ENCODE measurements at places on chromosomes 1 and 21.

DNA sequence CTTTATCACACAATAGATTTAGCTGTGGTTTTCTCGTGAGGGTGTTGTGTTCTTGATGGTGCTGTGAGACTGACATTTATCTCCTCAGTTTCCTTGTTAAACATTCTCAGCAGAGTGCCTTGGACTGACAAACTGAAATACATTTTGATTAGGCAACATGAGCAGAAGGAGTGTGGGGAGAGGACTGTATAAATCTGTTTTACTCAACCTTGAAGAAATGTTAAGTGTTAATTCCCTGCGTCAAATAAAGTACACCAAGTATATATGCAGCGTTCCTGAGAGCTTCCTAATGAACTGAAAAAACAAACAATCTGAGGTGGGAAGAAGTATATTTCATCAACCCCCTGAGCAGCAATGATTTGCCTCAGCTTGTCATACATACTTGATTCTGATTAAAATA, 540.3 kb upstream of the B3GALT2 start:
- DNase-seq, result no peak

GRCh38 chr1:177897998-177898654, 71.7 kb downstream of the SEC16B start:
- no peak for DNase-seq

GRCh38 chr1:19872190-19872589, 10.0 kb upstream of the OTUD3 start:
- no peak for DNase-seq

DNA sequence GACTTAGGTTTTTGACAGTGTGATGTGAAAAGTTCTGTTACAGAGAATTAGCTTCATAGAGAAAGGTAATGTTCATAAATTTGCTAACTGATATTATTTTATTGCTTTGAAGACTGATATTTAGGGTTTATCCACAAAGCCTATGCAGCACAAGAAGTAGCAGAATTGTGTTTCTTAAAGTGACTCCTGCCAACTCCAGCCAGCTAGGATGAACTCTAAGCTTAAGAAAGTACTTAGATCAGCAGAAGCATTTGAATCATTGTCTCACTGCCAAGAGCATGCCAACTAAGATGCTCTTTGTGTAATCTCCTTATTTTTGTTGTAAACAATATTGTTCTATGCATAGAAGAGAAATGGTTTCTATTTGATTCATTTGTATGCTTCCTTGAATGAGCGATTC, 589.4 kb upstream of the ADGRL4 start:
- no peak for DNase-seq

DNA sequence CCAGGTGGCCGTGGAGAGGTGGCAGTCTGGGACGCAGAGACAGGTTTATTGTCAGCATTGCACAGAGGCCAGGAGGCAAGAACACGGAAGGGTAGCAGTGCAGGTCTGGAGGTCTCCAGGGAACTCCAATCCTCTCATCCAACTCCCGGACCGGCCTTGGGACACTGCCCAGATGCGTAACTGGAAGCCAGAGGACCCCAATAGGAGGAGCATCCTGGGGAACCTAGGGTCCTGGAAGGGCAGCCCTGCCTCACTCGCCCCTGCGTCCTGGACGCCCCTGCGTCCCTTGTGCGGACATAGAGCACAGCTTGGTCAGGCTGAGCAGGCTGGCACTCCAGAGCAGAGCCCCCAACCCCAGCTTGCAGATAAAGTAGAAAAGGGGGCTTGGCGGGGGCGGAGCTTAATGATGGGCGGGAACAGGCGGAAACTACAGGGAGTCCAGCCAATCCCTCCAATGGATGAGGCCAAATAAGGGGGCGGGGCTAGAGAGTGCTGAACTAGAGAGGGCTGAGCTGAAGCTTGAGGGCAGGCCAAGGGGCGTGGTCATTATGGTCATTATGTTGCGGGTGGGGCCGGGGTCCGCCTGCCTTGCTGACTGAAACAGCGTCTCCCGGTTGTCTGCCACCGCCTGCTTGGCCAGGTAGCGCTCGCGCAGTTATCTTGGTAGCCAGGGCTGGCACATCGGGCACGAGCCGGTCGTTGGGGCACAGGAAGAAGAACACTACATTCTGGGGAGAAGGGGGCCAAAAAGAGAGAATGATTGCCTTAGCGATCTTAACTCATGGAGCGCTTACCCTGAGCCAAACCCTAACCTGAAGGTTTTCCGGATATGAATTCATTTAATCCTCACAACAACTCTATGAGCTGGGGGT, 3.7 kb upstream of the ARHGEF19 start:
- peak; percentile 49 for DNase-seq

GRCh38 chr1:41354956-41355355, 6.3 kb upstream of the FOXO6 start:
- DNase-seq, result no peak

- DNase-seq, result peak; percentile 44
Measured at GRCh38 chr1:32400876-32401631, 6.8 kb upstream of the BSDC1 start.

DNA sequence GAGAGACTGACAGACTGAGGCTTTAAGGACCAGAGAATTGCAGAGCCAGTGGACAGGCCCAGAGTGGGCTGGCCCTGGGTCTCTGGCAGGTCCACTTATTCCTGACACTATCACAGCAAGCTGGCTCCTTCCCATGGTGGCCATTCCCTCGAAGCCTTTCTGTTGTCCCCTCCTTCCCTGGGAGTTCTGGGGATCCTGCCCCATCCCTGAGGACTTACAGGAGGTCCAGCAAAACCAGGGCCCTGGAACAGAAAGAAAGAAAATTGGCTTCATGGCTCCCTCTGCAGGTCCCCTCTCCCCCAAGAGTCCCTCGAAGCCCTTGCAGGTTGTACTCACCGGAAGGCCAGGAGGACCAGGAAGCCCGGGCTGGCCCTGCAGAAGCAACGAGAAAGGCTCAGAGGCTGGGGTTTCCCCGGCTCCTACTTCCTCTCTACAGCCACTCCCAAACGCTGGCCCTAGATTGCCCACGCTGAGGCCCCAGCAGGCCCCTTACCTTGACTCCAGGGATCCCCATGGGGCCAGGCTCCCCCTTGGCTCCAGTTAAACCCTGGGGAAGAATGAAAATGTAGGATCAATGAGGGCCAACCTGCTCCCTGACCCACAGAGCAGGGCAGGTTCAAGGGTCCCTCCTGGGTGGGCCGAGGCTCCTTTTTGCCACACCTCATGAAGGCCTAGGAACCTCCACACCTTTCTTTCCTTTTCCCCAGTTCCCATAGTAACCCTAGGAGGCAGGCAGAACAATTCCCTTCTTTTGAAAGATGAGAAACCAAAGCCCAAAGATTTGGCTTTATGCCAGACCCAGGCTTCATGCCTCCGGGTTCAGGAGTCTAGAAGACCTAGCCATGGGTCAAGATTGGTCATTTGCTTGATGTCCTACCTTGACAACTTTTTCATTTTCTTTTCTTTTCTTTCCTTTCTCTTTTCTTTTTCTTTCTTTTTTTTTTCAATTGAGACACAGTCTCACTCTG, 4.6 kb downstream of the COL9A2 start:
- DNase-seq, result peak; percentile 78

- no peak for DNase-seq
Measured at GRCh38 chr21:44969931-44970755, 30.3 kb downstream of the SLX9 start.

DNA sequence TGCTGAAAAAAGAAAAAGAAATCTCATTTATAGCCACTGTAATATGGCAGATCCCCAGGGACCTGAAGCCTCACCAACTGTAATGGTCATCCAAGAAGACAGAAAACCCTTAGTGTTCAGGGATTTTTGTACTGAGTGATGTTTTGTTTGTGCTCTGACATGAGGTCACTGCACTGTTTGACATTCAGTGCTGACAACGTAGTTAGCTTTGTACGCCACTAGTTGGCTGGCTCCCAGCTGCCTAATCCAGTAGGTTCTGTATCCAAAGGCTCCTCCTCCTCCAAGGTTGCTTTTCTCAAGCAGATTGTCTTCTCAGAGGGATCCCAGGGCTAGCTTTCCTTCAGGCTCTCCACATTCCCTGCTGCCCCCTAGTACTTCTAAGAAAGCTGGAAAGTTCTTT, 9.5 kb upstream of the YRDC start:
- no peak for DNase-seq

DNA sequence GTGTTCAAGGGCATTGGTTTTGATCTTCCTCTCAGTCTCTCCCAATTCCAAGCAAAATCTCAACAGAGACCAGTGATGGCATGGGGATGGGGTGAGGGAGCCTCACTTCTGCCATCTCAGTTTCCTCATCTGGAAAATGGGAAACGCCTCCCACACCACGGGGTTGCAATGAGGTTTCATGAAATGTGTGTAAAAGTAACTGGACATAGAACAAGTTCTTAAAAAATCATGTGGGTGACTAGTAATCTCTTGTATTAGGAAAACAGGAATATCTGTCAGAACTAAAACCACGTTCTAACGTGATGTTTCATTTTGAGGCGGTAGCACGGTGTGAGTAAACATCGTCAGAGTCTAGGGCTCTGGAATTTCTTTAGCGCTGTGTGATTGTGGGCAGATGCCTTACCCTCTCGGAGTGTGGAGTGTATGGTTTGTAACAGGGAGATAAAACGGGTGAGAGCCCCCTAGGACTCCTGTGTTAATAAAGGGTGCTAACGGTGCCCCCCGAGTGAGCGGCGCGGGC, 55.5 kb upstream of the DNAJC6 start:
- DNase-seq, result no peak

DNA sequence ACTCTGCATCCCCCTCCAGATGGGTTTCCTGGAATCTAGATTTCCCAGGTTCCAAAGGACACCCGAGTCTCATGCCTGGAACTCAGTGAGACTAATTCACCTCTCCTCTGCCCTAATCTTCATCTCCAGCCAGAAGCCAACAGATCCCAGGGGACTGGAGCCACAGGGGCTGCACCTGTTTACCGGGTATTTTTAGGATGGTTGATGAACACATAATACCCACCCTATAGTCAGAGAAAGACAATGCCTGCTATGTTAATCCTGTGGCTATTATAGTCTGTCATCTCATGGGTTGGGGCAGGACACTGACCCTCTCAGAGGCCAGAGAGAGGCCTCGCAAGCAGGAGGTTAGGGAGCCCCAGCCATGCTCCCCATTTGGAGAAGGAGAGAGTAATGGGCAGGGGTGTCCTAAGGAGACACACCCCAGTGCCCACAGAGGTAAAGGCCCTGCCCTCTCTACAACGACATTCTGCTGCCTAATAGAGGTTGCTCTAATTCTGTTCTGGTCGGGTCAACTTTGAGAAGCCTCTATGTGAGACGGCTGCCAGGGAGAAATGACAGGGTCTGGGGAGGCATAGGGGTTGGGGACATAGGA, 1.0 kb upstream of the TNNI1 start:
- no peak for DNase-seq

- DNase-seq, result no peak
Measured at GRCh38 chr1:95195046-95195445, 39.0 kb upstream of the RWDD3 start.
